ENCODE measurements at places on chromosomes 3 and 15.

GRCh38 chr15:93941697-93942096 is 289.7 kb upstream of the MCTP2 start:
- no peak for DNase-seq

- no peak for DNase-seq
Measured at GRCh38 chr15:93024716-93025624, 64.0 kb downstream of the RGMA start.

GRCh38 chr3:39294446-39295183 is 14.8 kb upstream of the CX3CR1 start:
- no peak for DNase-seq

DNA sequence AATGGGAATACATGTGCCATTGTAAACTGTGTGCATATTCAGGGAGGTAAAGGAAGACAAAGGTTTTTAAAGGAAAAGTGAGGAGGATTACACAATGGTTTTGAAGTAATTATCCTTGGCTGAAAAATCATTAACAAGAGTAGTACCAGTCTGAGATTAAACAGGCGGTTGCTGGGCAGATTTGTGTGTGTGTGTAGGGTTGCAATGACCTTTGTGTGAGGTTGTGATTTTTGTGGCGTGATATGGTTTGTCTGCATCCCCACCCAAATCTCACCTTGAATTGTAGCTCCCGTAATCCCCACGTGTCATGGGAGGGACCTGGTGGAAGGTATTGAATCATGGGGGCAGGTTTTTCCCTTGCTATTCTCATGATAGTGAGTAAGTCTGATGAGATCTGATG is 7.0 kb downstream of the DLEC1 start:
- no peak for DNase-seq

GRCh38 chr15:91331581-91331980 is 231.5 kb downstream of the SV2B start:
- DNase-seq: no peak

DNA sequence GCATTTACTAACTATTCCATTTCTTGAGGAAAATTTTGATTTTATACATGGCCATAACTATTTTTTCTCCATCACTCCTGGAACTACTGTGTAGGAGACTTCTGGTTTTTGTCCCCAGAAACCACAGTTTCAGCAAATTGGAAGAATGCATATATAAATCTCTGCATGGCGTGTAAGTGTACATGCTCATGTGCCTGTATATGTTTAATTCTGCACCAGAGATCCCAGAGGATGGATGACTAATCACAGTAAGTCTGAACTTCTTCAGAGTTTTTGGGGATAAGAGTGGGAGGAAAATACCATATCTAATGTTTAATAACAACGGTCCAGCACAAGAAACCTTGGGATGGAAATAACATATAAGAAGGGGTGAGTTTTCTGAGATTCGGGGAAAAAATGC is 10.9 kb upstream of the COL6A6 start:
- DNase-seq: no peak

DNA sequence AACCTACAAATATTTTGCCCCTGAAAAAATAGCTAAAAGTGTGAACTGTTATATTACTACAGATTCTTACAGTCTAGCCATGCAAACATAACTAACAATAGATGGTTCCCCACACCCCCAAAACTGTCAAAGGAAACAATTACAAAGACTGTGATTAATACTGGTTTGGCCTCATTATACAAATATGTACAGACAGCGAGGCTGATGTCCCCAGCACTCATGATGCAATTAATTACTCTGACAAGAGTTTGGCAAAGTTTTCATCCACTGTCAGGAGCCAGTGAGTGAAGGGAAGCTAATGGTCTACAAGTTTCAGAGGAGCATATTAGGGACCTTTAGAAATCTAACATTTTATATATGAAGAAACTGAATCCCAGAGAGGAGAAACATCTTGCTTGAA is 61.0 kb downstream of the HMG20A start:
- no peak for DNase-seq

- no peak for DNase-seq
Measured at GRCh38 chr3:188888321-188889053, 283.3 kb upstream of the TPRG1 start.

- no peak for DNase-seq
Measured at GRCh38 chr3:15636028-15636709, 34.6 kb downstream of the BTD start.

GRCh38 chr3:58161435-58162398 is 49.1 kb downstream of the DNASE1L3 start:
- DNase-seq: no peak

- no peak for DNase-seq
Measured at GRCh38 chr15:80803580-80804525, 24.7 kb downstream of the CEMIP start.

DNA sequence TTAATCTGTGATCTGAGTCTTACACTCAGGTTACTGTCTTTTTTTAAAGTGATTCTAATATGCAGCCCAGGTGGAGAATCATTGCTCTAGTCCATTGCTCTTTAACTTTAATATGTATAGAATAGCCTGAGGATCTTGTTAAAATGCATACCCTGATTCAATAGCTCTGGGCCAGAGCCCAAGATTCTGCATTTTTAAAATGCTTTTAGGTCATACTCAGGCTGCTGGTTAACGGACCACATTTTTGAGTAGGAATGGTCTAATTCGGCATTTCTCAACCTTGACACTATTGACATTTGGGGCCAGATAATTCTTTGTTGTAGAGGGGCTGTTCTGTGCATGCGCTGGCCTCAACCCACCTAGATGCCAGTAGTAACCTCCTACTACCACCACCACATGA is 20.9 kb upstream of the FSTL1 start:
- no peak for DNase-seq
